ENCODE measurements at places on chromosomes 1 and 21.

- DNase-seq: no peak
Observed at GRCh38 chr1:50453266-50453665, 30.0 kb upstream of the DMRTA2 start.

GRCh38 chr1:54853096-54853792 is 33.8 kb downstream of the DHCR24 start:
- no peak for DNase-seq

DNA sequence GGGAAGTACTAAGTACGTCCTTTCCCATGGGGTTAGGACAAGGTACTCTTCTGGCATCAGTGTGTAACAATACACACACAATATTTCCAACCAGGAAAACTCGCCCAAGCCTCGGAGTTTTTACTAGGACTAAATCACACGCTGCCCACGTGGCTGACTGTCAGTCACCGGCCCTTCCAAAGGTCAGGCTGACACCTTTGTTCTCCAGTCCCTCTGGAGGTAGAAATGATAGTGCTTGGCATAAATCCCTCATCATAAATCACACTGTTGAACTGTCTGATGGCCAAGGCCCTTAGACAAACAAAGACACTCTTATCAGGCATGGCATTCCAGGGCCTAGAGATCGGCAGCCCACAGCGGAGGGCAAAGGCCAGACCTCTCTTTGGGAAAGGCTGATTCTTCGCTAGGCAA is 16.9 kb upstream of the SLAMF9 start:
- no peak for DNase-seq

DNA sequence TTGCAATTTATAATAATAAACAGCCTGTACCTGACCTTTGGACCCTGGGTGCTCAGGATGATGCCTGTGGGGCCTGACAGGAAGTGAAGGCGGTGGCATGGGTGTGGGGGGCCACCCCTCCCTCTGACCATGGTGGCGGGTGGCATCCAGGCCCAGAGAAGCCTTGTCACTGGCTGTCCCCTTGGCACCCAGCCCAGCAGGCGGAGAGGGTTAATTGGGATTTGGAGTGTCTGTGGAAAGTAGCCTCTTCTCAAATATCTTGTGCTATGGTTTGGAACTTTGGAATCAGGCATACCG is 20.5 kb downstream of the SOX13 start:
- DNase-seq: no peak

DNA sequence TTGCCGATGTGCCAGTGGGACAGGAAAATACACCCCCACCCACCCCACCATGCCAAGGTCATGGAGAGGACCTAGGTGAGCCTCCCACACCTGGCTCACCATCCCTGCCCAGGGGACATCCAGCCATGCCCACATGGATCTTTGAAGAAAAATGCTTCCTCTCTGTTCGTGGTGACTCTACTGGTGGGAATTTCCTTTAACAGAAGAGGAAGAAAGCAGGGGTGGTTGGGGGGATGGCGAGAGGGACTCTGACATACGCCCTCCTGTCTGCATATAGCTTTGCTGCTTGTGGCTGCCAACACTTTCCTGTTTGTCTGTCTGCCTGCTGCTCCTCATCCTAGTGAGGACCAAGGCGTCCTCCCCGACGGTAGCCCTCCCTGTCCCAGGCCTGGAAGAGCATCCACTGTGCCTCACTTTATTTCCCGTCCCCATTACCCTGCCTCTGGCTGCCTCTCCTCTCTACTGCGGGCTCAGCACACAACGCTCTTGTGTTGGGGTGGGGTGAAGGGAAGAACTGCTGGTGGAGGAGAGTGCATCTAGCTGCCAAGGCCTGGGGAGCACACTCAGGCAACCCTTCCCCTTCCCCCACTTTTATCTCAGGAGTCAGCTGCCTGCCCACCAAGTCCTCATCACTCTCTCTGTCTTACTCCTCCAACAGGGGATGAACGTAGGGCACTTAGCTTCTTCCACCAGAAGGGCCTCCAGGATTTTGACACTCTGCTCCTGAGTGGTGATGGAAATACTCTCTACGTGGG is 2.5 kb downstream of the SEMA4A start:
- peak; percentile 45 for DNase-seq

Measured in common myeloid progenitor, CD34-positive (primary cell).